ENCODE measurements at places on chromosomes 7 and 10.

DNA sequence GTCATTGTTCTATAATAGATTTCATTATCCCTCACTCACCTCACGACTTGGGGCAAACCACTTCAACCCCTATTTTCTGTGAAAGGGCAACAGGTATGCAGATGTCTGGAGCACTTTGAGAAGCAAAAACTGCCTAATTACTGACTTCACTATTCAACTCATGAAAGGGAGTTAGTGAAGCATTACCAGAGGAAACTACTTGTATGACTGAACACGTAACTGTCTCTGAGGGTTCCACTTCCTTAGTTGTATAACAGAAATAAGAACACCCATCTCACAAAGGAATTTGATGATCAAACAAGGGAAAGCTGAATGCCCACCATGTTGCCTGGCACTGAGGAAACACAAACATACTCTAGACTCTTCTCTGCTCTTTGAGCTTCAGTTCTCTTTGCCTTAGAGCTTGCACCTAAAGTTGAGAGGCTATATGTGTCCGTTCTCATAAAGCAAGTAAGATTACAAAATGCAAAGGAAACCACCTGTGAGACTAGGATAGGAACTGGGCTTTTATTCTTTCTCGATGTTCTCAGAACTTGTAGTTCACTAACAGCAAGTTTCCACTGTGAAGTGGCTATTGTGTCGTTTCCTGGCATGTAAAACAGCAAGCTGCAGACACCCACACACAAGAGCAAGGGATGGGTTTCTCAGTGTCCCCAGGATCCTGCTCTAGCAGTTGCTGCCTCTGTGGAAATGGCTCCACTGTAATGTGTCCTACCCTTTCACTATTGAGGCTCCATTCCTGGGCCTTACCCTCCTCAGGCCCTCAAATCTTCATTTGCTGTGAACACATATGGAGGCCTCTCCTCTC lies 2.6 kb downstream of the TMEM243 start:
- H3K4me1 ChIP-seq, result peaks cover 67% of the 10 kb centered on the region
- peaks cover 3% of the 10 kb centered on the region for H3K36me3 ChIP-seq
- peak overlapping the region; percentile 89 for H3K4me3 ChIP-seq
- H3K27ac ChIP-seq, result peak overlapping the region; percentile 83
- DNase-seq, result peak; percentile 24

DNA sequence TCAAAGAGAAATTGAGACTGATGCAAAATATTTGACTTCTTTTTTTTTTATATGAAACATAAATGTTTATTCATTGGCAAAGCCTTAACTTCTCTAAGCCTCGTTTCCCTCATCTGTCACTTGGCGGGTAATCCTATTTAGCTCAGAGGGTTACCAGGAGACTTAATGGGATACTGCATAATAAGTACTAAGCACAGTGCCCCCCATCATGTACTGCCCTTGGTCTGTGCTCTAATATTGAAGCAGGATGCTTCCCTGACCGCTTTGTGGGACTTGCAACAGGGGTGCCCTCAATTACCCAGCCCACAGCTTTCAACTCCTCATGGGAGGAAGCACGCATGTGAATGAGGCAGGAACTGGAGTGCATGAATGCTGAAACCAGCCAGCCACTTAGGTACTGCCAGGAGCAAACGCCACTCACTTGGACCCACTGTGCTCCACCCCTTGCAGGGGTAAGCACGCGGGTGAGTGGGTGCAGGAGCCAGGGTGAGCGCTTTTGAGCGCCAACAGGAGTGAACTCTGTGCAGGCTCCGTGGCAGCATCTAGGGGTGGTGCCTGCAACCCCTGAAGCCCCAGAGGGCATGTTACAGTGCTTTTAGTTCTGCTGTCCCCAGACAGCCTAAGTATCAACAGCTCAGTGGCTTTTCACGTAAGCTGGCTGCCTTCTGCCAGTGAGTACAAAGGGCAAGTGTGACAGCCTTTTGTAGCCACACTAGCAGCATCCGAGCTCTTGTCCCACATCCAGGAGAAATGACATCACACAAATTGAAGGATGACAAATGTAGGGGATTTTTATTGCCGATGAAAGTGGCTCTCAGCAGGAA lies 209.8 kb upstream of the C7orf33 start:
- H3K4me1 ChIP-seq, result no peaks in the 10 kb centered on the region
- no peaks in the 10 kb centered on the region for H3K27me3 ChIP-seq
- no peak overlapping the region for H3K4me3 ChIP-seq
- no peaks in the 10 kb centered on the region for H3K36me3 ChIP-seq
- no peak overlapping the region for H3K27ac ChIP-seq
- DNase-seq, result no peak

DNA sequence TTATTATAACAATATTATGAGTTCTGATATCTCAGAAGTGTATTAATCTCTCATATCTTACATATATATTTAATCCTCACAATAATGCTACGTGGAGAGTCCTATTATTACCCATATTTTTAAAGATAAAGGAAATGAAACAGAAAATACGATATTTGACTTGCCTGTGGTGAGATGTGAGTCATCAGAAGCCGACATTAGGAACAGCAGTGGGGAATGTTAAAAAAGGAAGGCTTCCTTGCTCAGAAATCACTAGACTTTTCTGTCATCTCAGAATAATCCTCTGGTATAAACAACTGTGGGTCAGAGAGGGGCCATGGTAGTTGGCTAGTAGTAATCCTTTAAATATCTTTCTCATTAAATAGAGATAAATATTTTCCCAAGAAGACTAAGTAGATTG lies 402.3 kb upstream of the PCDH15 start:
- DNase-seq, result no peak
- no peaks in the 10 kb centered on the region for H3K36me3 ChIP-seq
- no peak overlapping the region for H3K27ac ChIP-seq

DNA sequence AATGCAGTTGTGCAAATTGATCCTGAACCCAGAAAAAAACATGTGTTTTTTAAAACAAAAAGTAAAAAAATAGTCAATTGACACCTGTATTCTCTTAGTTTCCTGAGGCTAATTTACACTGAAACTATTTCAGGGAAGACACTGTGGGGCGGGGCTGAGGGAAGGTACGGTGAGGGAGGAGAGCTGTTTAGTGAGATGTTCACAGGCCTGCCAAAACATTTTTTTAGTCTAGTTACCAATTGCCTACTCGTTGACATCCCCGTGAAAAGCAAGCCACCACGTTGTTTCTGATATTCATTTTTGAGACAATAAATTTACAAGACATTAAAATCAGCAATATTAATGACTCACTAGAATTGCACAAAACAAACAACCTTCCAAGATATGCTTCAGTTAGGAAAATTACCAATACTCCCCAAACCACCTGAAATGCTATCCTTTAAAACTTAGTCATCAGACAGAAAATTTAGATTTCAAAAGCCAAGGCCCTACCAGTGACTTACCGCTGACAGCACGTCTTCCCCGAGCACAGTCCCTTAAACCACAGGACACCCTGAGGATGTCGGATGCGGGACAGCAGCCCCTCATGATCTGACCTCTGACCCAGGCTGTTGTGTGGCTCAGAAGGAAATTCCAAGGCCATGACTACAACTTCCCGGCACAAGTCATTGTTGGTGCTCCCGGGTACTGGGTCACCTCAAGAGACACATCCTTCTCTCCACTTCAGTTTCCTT lies 279.2 kb downstream of the PRPF18 start:
- H3K4me3 ChIP-seq, result no peak overlapping the region
- H3K4me1 ChIP-seq, result peaks cover 5% of the 10 kb centered on the region
- no peak overlapping the region for H3K27ac ChIP-seq
- H3K36me3 ChIP-seq, result no peaks in the 10 kb centered on the region

DNA sequence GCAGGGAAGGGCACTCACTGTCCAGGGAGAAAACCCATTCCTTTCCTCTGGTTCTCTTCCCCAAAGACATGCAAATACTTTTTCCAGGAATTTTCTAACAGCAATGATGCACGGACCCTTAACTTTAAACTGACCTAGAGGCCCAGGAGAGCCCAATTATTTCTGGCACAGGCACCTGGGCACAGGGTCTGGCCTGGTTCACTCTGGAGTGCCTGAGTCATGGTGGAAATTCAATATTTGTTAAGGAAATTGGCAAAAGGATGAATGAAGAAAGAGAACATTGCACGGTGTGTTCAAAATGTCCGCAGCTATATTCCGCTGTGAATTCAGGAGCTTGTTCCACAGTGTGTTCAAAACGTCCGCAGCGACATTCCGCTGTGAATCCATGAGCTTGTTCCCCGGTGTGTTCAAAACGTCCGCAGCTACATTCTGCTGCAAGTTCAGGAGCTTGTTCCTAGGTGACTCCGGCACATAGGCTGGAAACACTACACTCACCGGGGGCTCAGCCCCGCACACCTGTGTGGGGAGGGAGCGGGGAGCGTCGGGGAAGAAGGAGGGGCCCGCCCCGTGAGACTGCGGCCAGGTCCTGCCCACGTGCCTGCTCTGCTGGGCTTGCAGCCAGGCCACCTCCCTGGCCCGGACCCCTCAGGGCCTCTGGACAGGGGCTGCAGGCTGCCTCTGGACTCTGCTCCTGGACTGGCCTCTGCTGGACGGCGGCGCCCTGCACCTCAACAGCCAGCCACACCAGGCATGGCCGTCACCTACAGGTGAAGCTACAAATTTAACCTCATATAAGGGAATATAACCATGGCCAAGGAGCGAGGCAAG lies 72.0 kb upstream of the FAM20C start:
- H3K27ac ChIP-seq, result no peak overlapping the region
- H3K4me1 ChIP-seq, result peaks cover 5% of the 10 kb centered on the region
- H3K4me3 ChIP-seq, result no peak overlapping the region
- no peaks in the 10 kb centered on the region for H3K36me3 ChIP-seq
- peaks cover 16% of the 10 kb centered on the region for H3K27me3 ChIP-seq

- no peaks in the 10 kb centered on the region for H3K4me1 ChIP-seq
- H3K27me3 ChIP-seq, result no peaks in the 10 kb centered on the region
- no peak for DNase-seq
- H3K4me3 ChIP-seq, result no peak overlapping the region
These were observed 494.3 kb downstream of the AUTS2 start for GRCh38 chr7:70092314-70093204.

- DNase-seq, result no peak
- H3K27ac ChIP-seq, result no peak overlapping the region
- peaks cover 91% of the 10 kb centered on the region for H3K27me3 ChIP-seq
- H3K4me1 ChIP-seq, result peaks cover 33% of the 10 kb centered on the region
- H3K36me3 ChIP-seq, result no peaks in the 10 kb centered on the region
These were observed 396 bp downstream of the GRM8 start for GRCh38 chr7:127252377-127252713.

GRCh38 chr7:93092757-93093370 lies 24.9 kb downstream of the SAMD9 start:
- no peak overlapping the region for H3K4me3 ChIP-seq
- no peak for DNase-seq
- H3K4me1 ChIP-seq, result no peaks in the 10 kb centered on the region
- H3K36me3 ChIP-seq, result no peaks in the 10 kb centered on the region
- H3K27ac ChIP-seq, result no peak overlapping the region

- H3K4me1 ChIP-seq, result peaks cover 49% of the 10 kb centered on the region
- H3K4me3 ChIP-seq, result no peak overlapping the region
- DNase-seq, result peak; percentile 43
- H3K36me3 ChIP-seq, result no peaks in the 10 kb centered on the region
These were observed 172.6 kb upstream of the TNRC18 start for GRCh38 chr7:5596046-5596895.

DNA sequence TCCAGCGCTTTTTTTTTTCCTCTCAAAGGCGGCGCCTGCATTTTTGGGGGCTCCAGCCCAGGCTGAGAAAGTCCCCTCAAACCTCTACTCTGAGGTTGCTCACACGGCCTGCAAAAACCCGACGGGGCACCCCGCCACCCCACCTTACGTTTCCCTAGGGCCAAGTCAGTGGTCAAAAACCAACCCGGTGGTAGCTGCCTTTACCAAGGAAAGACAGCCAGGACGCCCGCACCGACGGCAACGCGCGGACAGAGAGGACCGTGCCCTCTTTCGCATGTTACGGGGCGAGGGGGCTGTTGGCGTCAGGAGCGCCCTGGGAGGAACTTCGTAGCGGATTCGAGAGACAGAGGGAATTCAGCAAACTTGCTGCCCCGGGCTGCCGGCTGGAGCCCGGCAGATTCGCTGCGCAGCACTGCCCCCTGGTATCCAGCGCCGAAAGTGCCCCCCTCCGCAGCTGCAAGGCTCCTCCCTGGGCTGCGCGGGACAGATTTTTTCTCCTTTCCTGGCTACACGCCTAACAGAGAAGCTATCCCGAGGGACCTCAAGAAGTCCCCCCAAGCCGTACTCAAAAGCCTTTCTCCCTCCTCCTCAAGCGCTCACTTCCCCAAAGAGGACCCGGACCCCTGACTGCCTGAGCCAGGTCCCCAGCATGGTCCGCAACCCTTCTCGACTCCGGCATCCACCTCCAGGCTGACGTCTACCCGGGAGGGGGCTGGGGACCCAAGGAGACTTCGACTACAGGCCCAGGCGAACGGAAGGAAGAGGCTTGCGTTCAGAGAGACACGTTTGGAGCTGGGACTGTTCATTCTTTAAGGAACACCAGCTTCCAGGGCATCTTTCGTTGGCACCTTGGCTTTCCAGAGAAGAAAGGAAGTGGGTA lies 27.7 kb upstream of the VAX1 start:
- no peak overlapping the region for H3K4me3 ChIP-seq
- H3K36me3 ChIP-seq, result no peaks in the 10 kb centered on the region
- no peak for DNase-seq
- no peak overlapping the region for H3K27ac ChIP-seq

GRCh38 chr7:16839646-16840045 lies 34.8 kb upstream of the AGR2 start:
- no peaks in the 10 kb centered on the region for H3K27me3 ChIP-seq
- no peaks in the 10 kb centered on the region for H3K36me3 ChIP-seq
- no peak for DNase-seq

DNA sequence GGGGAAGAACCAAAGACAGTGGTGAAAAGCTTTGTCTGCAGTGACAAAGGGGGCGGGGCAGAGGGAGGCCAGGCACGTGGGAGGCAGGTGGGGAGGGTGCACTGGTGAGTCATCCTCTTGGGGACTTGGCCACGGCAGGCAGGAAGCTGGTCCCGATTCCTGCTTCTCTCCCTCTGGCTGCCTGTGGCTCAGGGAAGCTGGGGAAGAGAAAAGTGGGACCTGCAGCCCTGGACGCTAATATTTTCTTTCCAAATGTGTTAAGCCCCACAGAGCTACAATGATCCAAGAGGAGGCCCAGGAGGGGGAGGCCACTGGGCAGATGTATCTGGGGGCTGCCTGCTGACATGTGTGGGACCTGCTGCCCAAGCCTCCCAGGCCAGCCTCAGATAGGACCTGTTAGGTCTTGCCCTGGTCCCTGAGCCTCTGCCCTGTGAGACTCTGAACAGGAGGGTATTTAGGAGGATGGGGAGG lies 231.8 kb downstream of the KCNMA1 start:
- no peaks in the 10 kb centered on the region for H3K36me3 ChIP-seq
- no peak overlapping the region for H3K27ac ChIP-seq
- H3K4me1 ChIP-seq, result no peaks in the 10 kb centered on the region
- H3K4me3 ChIP-seq, result no peak overlapping the region

- H3K27ac ChIP-seq, result no peak overlapping the region
- H3K4me3 ChIP-seq, result no peak overlapping the region
These were observed 7.6 kb upstream of the SLC26A3 start for GRCh38 chr7:107810626-107811025.

- no peak for DNase-seq
- no peaks in the 10 kb centered on the region for H3K27me3 ChIP-seq
- H3K4me1 ChIP-seq, result no peaks in the 10 kb centered on the region
- no peak overlapping the region for H3K4me3 ChIP-seq
- no peaks in the 10 kb centered on the region for H3K36me3 ChIP-seq
- no peak overlapping the region for H3K27ac ChIP-seq
These were observed 112.3 kb downstream of the JCAD start for GRCh38 chr10:29946953-29947700.

GRCh38 chr10:114604357-114605130 lies 53.5 kb downstream of the ABLIM1 start:
- H3K4me3 ChIP-seq, result no peak overlapping the region
- peaks cover 4% of the 10 kb centered on the region for H3K4me1 ChIP-seq
- H3K36me3 ChIP-seq, result no peaks in the 10 kb centered on the region
- H3K27me3 ChIP-seq, result no peaks in the 10 kb centered on the region
